Mesangial cell (primary cell): ENCODE measurements at places on chromosomes 12 and 14. TPM values are rescaled to one million over a fixed set of nuclear protein-coding genes. Genes with fewer than 3 reads are reported as not detected.

The RHNO1 gene
- total RNA-seq = 18.3 and 49.9 TPM in 2 replicates

The ATG101 gene
- total RNA-seq = 33.8 and 52.6 TPM in 2 replicates

The ABCD4 gene
- 28.5 and 46.0 TPM in 2 replicates for total RNA-seq

The SYCP3 gene
- 0.13 TPM in 1 of 2 replicates, not detected in the other for total RNA-seq

The TPH2 gene
- total RNA-seq = not detected in 2 replicates

The IFI27 gene
- 2.3 and 3.8 TPM in 2 replicates for total RNA-seq

The HNF1A gene
- total RNA-seq = 0.25 TPM in 1 of 2 replicates, not detected in the other

The CMTM5 gene
- 0.25 TPM in 1 of 2 replicates, not detected in the other for total RNA-seq

The HCAR2 gene
- 0.13 TPM in 1 of 2 replicates, not detected in the other for total RNA-seq

The ITGB7 gene
- 0.89 TPM in 1 of 2 replicates, not detected in the other for total RNA-seq

The SLC5A8 gene
- total RNA-seq = not detected in 2 replicates

The FRS2 gene
- total RNA-seq = 19.6 and 28.5 TPM in 2 replicates

The PTPN11 gene
- total RNA-seq = 35.6 and 52.3 TPM in 2 replicates

The SCNN1A gene
- 5.9 and 63.5 TPM in 2 replicates for total RNA-seq

The KRT5 gene
- total RNA-seq = not detected in 2 replicates

The TGM1 gene
- 0.65 and 0.89 TPM in 2 replicates for total RNA-seq

The SMCO2 gene
- not detected in 2 replicates for total RNA-seq

The C12orf54 gene
- total RNA-seq = not detected in 2 replicates

The OAS3 gene
- total RNA-seq = 4.6 and 19.7 TPM in 2 replicates

The PTPN6 gene
- 9.6 and 21.9 TPM in 2 replicates for total RNA-seq

The CCDC196 gene
- total RNA-seq = not detected in 2 replicates

The CHMP4A gene
- 20.2 and 24.4 TPM in 2 replicates for total RNA-seq

The TMEM63C gene
- total RNA-seq = 1.8 TPM in 1 of 2 replicates, not detected in the other

The MYH7 gene
- total RNA-seq = not detected in 2 replicates

The MYO1H gene
- not detected in 2 replicates for total RNA-seq

The TAS2R8 gene
- total RNA-seq = not detected in 2 replicates

The KLRC4 gene
- total RNA-seq = 0.16 TPM in 1 of 2 replicates, not detected in the other

The ARHGEF25 gene
- total RNA-seq = 5.4 and 6.1 TPM in 2 replicates

The JPH4 gene
- not detected in 2 replicates for total RNA-seq

The DYNC1H1 gene
- total RNA-seq = 556 and 558 TPM in 2 replicates

The GALNT16 gene
- 0.89 and 0.98 TPM in 2 replicates for total RNA-seq
